ENCODE measurements at places on chromosomes 2 and 18.

DNA sequence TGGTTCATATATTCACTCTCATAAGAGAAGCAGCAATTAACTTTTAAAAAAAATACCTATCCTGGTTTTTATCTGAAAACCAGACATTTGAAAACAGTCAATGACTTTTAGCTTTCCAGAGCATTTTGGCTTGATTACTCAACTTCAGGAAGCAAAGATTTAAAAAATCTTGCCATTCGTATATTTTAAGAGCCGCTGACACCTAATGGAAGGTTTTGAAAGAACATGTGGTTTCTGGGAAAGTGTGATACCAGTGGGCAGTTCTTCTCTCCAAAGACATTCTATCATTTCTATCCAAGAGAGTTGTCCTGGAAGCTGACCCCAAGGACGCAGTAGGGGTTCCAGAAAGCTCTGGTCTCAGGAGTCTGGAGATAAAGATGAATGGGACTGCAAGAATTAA lies 234.7 kb downstream of the TTC32 start:
- DNase-seq = no peak

DNA sequence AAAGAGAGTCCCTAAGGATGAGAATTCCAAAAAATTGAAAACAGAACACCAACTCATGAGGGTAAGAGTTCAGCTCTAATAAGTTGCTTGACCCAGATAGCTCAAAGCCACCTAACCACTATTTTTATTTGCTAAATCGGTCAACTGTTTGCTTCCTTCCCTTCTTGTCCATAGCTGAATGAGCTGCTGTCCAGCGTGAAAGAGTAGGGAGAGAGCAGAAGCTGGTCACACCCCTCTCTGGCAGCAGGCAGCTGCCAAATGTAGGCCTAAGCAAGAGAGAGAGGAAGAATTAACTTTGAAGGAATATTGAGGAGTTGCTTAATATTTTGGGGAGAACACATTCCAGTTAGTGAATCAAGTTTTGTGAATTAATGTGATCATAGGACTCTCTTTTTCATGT lies 25.9 kb downstream of the AQP4 start:
- DNase-seq = no peak

GRCh38 chr18:39453882-39454281 lies 1888.3 kb upstream of the CELF4 start:
- no peak for DNase-seq

DNA sequence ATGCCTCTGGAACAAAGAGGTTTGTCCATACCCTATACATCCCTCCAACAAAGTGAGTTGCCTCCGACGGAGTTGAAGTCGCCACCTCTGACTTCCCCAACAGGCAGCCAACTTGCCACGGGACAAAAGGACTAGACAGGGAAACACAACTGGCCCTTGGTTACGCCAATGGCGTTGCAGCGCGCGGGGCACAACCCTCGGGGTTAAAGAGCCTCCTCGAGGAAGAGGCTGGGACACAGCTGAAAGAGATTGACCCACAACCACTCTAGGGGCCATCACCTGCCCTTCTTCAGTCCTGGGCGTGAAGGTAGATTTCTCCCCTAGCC lies 545 bp downstream of the GTF3C2 start:
- peak; percentile 37 for DNase-seq

- DNase-seq = no peak
Observed at GRCh38 chr2:11417946-11418585, 47.9 kb downstream of the E2F6 start.

DNA sequence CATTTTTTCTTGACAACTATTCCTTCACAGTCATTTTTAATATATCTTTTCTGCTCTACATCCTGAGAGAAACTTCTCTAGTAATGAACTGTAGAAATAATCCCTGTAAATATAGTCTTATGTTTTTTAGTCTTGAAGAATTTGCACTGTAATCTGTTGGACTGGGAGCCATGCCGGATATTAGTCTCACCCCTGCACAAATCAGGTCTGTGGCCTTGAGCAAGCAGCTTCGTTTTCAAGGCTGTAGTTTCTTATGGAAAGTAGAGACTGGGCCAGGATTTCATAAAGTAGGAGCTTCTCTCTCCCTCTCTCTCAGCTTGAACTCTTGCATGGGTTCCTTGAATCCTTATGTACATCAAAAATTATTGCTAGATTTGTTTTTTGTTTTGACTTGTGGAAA lies 8.7 kb downstream of the FARP2 start:
- DNase-seq = no peak

- DNase-seq = no peak
Observed at GRCh38 chr2:239253264-239253663, 147.6 kb downstream of the HDAC4 start.

DNA sequence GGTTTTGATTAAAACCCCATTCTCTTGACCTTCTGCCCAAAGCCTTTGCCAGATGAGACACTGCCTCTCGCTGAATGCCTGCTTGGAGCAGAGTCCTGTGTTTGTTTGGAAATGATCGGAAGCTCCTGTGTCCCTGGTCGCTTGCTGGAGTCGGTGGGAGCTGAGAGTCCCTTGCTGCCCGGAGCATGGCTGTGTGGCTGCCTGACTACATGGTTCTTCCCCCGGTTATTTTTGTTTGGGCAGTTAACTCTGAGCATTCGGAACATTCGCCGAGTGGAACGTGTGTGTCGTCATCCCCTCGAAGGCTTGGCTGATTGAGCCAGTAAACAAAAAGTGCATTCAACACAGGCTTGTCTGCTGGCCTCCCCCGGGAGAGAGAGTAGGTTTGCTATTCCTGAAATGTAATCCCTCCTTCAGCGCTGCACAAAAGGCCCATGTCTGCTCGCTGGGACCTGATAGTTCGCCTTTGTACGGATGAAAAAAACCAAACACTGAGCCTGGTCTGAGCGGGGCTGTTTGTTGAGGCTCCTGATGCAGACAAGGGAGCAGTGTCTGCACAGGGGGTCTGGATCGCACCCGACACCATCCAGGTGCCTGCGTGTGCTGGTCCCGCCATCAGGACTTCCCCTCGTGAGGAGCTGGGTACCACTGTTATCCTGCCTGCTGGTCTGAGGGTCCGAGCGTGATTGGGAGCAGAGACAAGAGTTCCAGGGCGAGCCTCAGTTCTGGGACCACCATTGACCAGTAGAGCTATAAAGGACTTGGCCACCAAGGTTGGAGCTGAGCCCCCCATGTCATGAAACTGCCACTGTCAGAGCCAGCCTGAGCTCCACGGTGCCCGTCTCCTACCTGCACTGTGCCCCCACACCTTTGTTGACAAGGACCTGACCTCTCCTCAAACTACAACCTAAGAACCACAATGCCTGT lies 83.8 kb downstream of the AGAP1 start:
- no peak for DNase-seq

DNA sequence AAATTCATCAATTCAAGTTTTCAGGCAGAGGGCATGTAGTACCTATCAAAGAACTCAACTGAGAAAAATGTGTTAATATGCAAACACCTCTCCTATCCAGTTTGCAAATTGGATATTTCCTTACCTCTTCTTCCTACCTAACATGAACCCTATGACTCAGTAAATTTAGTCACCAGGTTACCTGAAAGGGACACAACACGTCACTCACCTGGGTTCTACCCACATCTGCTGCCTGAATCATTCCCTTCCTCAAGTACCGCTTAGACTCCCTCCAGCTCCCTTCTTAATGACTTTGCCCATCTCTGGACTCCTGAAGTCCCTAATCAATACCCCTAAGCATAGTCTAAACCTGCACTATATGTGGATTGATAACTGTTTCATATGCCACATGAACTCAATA lies 10.4 kb downstream of the ANKRD44 start:
- DNase-seq = no peak

DNA sequence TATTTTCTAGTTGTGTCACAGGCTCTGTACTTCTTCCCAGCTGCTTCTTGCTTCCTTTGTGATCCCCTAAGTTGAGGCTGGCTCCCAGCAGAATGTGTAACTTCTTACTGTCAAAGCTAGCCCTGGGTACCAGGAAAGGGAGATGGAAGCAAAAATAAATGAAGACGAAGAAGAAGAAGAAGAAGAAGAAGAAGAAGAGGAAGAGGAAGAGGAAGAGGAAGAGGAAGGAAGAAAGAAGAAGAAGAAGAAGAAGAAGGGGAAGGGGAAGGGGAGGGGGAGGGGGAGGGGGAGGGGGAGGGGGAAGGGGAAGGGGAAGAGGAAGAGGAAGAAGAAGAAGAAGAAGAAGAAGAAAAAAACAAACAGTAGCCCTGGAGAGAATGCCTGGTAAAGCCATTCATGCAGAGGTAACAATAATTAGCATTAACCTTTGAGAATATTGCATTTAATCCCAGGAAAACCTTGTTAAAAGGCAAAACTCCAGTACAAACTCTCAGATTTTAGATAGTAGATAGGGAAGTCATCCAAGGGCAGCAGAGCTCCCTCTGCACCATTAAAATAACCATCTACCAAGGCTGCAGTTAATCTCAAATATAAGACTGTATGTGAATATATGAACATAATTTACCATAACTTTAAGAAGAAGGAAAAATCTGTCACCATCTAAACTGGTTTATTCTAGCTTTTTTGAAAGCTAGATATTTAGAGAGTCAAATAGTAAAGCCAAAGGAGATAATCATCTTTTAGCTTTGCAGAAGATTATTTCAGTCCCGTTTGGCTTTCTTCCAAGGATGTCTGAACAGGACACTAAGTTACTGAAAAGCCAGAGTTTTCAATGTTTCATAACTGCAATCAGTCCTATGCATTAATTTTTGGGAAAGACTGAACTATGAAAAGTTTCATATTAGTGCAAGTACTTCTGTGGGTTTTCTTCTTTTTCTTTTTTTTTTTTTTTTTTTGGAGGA lies 44.3 kb upstream of the FBXO11 start:
- DNase-seq = no peak

Data from stimulated activated CD4-positive, alpha-beta T cell treated with anti-CD3 and anti-CD28 coated beads, Interleukin-15, amount 100 ng/mL, for 1 hour (primary cell).